Neural crest cell (in vitro differentiated cells): ENCODE measurements at places on chromosomes 2 and 18. TPM values are rescaled to one million over a fixed set of nuclear protein-coding genes. Genes with fewer than 3 reads are reported as not detected.

The BMPR2 gene
- 17.5 and 19.4 TPM in 2 replicates for total RNA-seq

The MCM6 gene
- total RNA-seq: 118 and 125 TPM in 2 replicates

The MARCHF4 gene
- 0.86 and 1.2 TPM in 2 replicates for total RNA-seq

The FEV gene
- not detected in 2 replicates for total RNA-seq

The HOXD8 gene
- not detected in 2 replicates for total RNA-seq

The IL36B gene
- not detected in 2 replicates for total RNA-seq

The TDRD15 gene
- total RNA-seq: not detected in 2 replicates

The EGR4 gene
- not detected in 2 replicates for total RNA-seq

The DAPL1 gene
- total RNA-seq: not detected in 2 replicates

The SMC6 gene
- 33.6 and 38.2 TPM in 2 replicates for total RNA-seq

The FIGN gene
- total RNA-seq: 57.3 and 58.1 TPM in 2 replicates

The NEB gene
- total RNA-seq: 0.57 and 0.77 TPM in 2 replicates

The CHPF gene
- total RNA-seq: 27.0 and 30.0 TPM in 2 replicates

The ANKRD29 gene
- total RNA-seq: 0.61 and 0.96 TPM in 2 replicates

GRCh38 chr2:111024496-111024895, 96.2 kb upstream of the BCL2L11 start:
- DNase-seq: no peak

DNA sequence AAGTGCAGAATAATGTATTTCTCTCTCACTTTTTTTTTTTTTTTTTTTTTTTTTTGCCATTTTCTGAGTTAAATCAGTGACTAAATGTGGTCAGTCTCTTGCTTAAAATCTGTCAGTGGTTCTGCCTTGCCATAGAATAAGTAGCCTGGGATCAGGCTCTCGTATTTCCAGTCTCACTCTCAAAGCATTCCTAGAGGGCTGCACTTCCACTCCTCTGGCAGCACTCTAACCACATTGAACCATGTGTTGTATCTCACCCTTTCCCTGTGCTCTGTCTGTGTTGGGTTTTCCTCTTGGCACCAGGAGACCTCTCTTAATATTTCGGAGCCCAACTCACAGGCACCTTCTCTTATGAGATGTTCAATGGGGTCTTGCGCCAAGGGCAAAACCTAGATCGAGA, 304.4 kb downstream of the CTNNA2 start:
- no peak for DNase-seq

- no peak for DNase-seq
These were observed 13.8 kb downstream of the ROCK2 start for GRCh38 chr2:11330457-11331142.

- DNase-seq: no peak
These were observed 45.9 kb downstream of the NCK2 start for GRCh38 chr2:105790461-105791149.

DNA sequence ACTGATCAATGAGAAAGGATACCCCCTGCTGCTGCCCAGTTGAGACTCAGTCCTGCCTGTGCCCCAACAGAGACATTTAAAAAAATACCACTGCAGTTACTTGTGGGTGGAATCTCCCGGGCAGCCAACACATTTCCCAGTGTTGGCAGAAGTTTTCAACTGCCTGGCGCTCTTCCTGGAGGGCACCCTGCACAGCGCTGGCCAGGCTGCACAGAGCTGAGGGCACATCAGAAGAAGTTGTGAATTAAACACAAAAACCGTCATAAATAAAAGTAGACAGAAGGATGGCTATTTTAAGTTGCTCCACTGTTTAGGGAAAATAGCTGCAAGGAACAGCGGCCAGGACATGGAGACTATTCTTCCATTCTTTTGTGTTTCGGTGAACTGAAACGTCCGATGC, 110.2 kb upstream of the THOC1 start:
- DNase-seq: no peak

DNA sequence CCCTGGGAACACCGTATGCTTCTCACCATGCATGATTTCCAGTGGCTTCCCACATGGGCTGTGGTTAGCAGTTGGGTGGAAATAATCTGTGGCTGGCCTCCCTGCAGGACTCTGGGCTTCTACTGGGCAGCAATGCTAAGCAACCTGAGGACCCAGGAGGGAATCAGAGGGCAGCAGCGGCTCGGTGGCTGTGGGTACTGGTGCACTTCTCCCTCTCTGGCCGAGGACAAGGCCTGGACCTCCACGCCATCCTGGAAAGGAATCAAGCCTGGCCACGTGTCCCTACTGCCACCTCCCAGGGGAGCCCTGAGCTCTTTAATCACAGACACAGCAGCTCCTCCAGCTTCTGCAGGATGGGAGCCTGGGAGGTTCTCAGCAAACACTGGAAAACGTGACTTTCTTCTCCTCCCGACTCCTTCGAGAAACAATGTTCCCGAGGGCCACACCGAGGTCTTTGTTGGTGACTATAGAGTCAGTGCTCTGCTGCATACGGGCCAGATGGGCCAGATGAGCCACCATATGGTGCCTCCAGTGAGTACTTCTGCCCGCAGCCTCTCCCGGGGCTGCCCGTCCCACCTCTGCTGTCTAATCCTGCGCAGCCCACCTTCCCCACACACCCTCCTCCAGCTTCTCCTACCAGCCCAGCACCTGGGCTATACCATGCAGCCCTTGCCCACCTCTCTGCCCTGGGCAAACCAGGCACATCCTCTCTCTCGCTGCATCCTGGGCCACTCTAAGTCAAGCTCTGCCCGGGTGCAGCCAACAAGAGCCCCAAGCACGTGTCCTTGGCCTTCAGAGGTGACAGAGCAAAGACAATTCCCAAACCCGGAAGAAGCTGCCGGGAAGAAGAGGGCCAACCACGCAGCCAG, 42.8 kb upstream of the OTOS start:
- no peak for DNase-seq

- DNase-seq: no peak
These were observed 41.0 kb downstream of the INPP5D start for GRCh38 chr2:233101141-233101540.

DNA sequence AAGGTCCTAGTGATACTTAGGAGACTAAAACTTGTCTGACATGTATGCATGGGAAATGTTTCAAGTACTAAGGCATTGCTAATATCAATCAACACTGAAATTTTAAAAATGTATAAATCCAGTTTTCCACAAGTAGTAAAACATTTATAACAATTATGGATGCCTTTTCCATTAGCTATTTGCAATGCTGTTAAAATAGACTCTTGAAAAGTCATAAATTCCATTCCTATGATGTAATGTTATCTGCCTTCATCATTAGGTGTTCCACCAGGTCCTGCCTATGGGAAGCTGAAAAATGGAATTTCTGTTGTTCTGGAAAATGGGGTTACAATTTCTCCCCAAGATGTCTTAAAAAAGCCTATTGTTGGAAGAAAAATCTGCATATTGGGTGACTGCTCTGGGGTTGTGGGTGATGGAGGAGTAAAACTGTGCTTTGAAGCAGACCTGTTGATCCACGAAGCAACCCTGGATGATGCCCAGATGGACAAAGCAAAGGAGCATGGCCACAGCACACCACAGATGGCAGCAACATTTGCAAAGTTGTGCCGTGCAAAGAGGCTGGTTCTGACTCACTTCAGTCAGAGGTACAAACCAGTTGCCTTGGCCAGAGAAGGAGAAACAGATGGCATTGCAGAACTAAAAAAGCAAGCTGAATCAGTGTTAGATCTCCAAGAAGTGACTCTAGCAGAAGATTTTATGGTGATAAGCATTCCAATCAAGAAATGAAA, 18.7 kb downstream of the ELAC1 start:
- no peak for DNase-seq

DNA sequence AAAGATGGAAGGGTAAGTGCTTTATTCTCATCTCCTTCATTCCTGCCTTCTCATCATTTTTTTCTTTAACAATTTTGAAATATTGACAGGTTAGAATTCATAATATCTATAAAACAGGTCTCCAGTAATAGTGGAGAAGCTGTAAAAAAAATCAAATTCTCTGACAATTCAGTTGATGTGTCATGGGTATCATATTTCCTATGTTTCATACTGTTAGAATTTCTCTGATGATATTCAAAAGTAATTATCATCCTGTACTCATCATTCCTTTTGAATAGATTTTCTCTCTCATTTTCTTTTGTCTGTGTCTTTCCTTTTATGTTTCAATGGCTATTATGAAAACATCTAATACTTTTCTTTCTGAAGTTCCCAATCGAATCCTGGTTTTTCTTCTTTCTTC, 97.7 kb downstream of the CPS1 start:
- DNase-seq: no peak

DNA sequence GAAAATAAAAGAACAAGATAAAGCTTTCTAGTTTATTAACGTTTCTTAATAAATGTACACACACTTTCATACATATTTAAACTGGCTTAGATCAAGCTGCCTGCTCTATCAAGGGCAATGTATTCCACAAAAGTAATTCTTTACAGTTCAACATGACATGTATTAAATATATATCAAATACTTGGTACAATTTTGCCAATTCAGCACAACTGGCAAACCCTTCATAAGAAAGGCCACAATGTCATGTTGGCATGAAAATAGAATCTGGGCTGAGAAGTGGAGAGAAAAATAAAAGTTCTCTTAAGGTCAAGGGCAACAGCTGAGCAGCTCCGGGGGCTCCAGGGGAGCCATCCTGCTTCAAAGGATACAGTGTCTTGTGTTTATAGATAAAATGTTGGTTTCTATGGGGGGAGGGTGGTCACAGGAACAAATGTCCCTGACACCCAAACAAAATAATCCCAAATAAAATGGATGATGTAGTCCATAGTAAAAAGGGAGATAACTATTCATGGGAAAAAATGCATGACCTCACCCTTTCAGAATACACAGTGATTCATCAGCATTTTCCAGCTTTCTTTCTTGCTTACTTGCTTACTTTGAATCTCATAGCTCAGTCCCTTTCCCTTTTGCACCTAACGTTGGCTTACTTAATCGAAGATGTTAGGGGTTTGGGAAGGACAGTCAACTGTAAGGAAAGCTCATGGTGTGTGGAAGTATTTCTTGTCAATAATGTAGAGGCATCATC, 494.9 kb downstream of the NYAP2 start:
- DNase-seq: no peak
